GM13977 (cell line): ENCODE measurements at places on chromosomes 12 and 14.

DNA sequence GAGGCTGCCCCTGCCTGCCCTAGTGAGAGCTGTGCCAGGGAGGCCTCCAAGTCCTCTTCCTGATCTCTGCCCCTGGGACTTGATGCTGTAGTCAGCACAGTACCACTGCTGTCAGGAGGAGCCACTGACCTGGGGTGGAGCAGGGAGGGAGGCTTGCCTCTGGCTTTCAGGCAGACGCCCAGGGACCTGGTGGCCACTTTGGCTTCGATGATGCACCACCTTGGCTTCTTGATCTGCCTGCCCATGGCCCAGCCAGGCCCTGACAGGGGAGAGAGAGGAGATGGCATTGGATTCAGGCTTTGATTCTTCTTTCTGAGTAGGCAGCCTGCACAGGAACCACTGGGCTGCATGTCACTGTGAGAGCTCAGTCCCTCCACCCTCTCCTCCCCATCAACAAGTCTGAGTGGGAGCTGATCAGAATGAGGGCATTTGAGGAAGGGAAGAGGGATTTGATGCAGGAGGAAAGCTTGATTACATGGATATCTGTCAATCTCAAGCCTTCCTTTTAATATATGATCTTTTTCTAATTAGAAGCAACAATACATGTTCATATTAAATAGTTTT is 24.7 kb downstream of the TMEM63C start:
- no peak for DNase-seq

GRCh38 chr14:52000019-52000582 is 10.8 kb downstream of the RTRAF start:
- DNase-seq = no peak

DNA sequence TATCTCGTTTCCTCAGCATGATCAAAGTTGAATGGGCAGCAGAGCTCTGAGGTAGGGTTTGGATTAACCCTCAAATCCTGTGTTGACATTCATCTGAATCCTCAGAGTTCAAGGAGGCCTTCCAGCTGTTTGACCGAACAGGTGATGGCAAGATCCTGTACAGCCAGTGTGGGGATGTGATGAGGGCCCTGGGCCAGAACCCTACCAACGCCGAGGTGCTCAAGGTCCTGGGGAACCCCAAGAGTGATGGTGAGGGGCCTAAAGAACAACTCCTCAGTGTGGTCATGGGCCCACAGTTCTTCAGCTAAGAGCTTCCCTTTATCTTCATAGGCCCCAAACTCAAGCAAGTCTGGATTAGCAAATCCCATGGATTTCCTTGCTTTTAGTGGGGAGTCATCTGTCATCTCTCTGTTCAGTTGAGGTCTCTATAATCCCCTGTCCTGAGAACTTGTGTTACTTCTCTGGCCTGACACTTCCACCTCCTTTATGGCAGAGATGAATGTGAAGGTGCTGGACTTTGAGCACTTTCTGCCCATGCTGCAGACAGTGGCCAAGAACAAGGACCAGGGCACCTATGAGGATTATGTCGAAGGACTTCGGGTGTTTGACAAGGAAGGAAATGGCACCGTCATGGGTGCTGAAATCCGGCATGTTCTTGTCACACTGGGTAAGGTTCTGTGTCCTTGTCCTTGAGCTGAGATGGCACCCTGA is 1.5 kb downstream of the MYL6 start:
- DNase-seq = no peak

GRCh38 chr14:93055651-93056115 is 60.0 kb downstream of the ITPK1 start:
- no peak for DNase-seq

DNA sequence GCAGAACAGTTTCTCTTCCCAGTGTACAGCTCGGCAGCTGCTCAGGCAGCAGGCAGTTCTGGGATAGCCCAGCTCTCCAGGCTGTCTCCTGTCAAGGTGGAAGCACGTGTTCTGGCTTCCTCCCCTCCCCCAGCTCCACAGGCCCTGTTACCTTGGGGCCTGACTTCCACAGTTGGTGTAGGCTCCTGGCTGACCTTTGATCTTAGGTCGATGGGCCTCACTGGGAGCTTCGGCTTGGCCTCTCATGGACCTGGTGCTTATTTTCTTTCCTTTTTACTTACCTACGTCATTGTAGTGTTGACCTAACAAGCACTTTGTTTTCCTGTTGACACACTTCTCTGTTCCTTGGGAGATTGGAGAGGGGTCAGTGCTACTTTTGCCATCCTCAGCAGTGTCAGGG is 17.0 kb downstream of the DLST start:
- DNase-seq = no peak

GRCh38 chr12:7322599-7322998 is 18.7 kb downstream of the ACSM4 start:
- DNase-seq = no peak
